ENCODE measurements at places on chromosomes 16 and 17.

DNA sequence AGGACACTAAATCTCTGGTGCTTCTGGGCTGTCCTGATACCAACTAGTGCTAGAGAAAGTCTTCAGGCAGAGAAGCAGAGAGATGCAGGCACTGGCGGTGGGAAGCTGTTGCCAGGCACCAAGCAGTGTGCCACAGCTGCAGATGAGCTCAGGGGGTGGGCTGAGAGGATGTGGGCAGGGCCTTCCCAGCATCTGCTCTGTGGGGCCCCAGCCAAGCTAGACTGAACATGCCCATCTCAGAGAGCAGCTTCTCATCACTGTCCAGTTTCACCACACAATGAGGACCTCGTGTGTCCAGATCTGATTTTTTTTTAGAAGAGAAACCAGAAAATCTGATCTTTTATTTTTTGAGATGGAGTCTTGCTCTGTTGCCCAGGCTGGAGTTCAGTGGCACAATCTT is 17.1 kb downstream of the PSKH1 start:
- no peak for DNase-seq

DNA sequence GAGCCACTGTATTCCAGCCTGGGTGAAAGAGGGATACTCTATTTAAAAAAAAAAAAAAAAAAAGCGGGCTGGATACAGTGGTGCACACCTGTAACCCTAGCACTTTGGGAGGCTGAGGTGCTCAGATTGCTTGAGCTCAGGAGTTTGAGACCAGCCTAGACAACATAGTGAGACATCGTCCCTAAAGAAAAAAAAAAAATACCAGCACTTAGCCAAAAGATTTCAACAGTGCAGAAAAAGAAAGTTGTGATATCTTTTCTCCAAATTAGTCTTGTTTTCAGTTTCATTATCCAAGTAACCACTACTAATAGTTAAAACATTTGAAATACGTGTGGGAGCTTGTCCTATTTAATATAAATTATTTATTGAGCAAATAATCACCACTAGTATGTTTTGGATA is 48.7 kb downstream of the TENT4B start:
- no peak for DNase-seq

DNA sequence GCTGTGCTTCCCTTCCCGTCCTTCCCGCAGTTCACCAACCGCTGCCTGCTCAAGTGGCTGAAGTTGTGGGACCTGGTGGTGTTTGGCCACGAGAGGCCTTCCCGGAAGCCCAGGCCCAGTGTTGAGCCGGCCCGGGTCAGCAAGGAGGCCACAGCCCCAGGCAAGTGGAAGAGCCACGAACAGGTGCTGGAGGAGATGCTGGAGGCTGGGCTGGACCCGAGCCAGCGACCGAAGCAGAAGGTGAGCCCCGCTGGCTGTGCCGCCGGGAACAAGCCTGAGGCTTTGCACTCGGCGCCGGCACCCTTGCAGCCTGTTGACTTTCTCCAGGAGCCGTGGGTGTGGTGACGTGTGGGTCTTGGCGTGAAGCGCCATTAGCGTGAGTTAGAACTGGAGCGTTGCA is 2.7 kb downstream of the CHTF18 start:
- DNase-seq: no peak

GRCh38 chr16:87961623-87962022 is 10.4 kb downstream of the BANP start:
- no peak for DNase-seq
